Stimulated activated CD4-positive, alpha-beta T cell treated with anti-CD3 and anti-CD28 coated beads, Interleukin-12 subunit alpha, Interleukin-12 subunit beta, amount 100 ng/mL, for 48 hours (primary cell): ENCODE measurements at places on chromosomes 2 and 18.

GRCh38 chr2:232382331-232383225, 4.0 kb downstream of the ALPP start:
- DNase-seq: no peak

- DNase-seq: no peak
These were observed 111.5 kb upstream of the UPP2 start for GRCh38 chr2:157990173-157990572.

GRCh38 chr2:24721470-24721869, 71.7 kb downstream of the PTRHD1 start:
- peak; percentile 25 for DNase-seq

DNA sequence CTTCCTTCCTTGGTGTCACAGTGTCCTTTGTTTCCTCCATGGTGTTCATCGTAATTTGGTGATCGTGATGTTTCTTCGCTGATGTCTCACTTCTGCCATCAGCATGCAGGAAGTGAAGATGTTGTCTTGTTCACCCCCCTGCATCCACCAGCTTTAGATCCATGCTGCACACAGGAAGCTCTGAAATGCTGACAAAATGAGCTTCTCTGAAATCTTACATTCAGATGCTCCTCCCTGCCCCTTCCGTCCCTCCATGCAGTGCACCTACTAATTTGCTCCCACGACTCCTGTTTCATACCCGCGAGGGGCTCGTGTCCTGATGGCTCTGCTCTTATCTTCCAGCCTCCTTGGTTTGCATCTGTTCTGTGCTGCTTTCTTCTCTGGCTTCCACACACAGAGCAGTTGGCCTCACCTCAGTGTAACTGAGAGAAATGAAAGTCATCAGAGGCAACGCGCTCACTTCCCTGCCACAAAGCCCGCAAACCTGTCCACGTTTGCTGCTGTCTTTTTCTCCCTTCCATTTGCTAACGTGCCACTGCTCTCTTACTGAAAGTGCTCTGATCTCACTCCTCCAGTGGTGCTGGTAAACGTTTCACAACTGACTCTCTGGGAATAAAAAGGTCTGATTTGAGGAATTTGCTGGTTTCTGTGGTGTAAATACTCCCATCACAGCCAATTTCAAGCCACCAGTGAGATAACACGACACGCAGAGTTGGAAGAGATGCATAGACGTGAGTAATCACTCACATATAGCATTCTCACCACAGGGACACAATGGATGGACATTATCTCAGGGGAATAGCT, 41.0 kb upstream of the MGAT4A start:
- peak; percentile 30 for DNase-seq

GRCh38 chr2:241657786-241658254, 20.3 kb downstream of the ATG4B start:
- DNase-seq: no peak

GRCh38 chr2:195639238-195639858, 17.7 kb upstream of the SLC39A10 start:
- DNase-seq: no peak

GRCh38 chr18:32553640-32554365, 83.1 kb upstream of the GAREM1 start:
- DNase-seq: no peak

GRCh38 chr2:239024226-239024625, 176.3 kb downstream of the TWIST2 start:
- no peak for DNase-seq

GRCh38 chr2:88709181-88709631, 17.7 kb downstream of the RPIA start:
- no peak for DNase-seq

DNA sequence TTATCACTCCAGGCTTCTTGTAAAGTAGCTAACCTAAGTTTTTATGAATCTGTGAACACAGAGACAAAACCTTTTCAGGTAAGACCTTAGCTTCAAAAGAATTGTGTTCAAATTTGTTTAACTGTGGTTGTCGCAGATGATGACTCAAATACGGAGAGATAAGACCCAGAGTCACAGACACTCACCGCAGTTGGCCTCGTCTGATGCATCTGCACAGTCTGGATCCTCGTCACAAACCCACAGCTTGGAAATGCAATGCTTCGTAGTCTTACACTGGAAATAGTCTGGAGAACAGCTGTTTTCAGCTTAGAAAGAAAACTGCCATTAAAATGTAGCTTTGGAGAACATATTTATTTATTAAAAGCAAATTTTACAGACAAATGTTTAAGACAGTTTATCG, 1662.1 kb upstream of the NXPH2 start:
- DNase-seq: no peak

GRCh38 chr2:219633276-219634065, 6.0 kb downstream of the SLC4A3 start:
- no peak for DNase-seq

DNA sequence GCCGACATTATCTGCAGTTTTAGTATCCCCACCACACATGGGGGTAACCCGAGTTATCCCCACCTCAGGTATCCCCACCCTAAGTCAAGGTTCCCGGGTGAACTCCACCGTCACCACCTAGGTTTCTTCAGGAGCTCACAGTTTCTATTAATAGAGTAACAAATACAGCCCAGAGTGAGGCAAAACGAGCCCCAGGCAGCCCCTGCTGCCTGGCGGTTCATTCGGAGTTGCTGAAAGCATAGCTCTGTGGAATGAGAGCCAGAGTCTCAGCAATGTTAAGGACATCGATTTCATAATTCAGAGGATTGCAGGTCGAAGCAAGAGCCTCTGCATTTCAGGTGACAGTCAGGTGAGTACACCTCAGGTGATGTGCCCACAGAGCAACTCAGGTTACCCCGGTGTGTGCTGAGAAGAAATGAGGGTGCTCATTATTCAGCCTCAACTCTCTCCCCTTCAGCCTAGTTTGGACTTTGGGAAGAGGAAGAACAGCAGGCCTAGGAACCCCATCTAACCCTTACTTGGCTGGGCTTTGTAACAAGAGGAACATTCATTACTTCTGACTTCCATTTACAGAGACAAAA, 10.7 kb downstream of the SATB2 start:
- no peak for DNase-seq

- DNase-seq: no peak
These were observed 488.5 kb upstream of the NRP2 start for GRCh38 chr2:205193836-205194228.

DNA sequence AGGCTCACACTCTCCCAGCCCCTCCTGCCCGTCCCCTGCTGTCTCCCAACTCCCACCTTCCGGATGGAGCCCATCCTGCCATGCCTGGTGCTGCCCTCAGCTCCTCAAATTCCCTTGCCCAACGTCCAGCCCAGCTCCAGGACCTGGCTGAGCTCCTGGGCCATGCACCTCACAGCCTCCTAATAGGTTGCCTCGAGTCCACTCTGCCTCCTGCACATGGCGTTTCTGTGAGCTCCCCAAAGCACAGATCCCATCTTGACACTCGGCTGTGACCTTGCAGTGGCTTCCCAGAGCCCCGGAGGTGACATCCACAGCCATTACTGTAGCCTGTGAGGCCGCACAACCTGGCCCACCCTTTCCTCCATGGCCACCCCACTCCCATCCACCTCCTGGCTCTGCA, 191.9 kb upstream of the SALL3 start:
- DNase-seq: no peak

DNA sequence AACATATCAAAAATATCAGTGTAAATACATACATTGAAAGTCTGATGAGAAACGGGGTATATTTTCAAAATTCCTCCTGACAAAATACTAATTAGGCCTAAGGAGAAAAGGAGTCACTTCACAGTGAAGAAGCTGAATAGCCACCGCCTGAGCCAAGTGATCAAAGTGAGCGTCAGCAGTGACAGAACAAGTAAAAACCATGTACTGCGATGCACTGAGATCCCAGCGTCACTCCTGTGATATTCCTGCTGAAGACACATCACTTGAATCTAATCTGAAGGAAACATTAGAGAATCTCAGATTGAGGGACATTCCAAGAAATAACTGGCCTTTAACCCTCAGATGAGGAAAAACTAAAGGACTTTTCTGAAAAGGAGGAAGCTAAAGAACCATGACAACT, 285.3 kb downstream of the EN1 start:
- no peak for DNase-seq

- DNase-seq: no peak
These were observed 116.8 kb downstream of the NDUFA10 start for GRCh38 chr2:239908308-239908707.

DNA sequence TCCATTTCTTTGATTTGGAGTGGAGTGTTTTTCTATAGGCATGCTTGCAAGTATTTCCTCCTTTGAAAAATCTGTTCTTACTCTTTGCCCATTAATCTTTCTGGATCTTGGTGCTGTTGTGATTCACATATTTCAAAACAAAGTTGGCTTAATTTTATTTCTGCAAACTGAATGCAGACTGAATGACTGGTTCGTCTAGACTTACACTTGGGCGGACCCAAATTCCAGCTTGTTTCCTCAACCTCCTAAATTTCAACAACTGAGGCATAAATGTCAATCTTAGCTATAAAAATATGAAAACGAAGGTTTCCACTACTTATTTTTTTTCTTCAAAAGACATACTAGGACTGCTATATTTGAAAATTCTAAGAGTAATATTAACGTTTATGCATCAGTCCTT, 59.0 kb downstream of the ANKRD44 start:
- DNase-seq: no peak

DNA sequence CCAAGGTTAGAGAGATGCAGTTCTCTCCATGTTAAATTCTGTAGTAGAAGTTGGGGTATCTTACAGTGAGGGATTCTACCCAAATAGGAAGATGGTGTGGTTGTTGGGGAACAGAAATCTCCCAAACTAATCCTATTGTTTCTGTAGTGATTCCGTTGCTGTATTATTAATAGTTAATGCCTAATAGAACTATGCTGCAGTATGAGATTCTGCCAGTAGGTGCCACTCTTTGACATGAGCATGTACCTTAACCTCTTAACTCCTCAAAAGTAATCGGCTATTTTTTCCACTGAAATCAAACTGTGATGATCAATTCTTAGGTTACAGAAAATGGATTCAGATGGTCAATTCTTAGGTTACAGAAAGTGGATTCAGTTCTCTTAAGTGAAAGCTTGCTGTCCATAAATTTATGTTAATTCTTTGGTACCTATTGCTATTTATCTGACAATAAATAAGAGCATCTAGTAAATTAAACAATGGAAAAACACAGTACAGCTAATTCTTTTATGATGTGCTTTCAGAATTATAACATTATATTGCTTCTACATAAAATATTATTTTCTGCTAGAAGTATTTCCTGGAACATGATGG, 97.9 kb upstream of the DLX2 start:
- no peak for DNase-seq

DNA sequence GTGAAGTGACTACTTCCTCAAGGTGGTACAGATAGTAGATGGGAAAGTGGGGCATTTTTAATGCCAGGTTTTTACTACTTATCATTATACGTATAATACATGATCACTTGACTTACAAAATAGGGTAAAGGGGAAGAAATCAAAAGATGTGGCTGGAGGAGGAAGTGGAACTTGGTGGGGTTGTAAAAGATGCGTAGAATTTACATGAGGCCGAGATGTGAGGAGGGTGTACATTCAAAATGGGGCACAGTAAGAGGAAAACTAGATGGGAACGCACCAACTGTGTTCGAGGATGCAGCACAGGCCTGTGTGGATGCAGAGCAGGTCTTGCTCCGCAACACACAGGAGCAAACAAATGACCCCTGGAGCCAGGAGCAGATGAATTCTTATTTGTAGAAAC, 403.3 kb downstream of the TXNL1 start:
- no peak for DNase-seq

GRCh38 chr2:119808516-119809147, 48.9 kb downstream of the PTPN4 start:
- DNase-seq: no peak

DNA sequence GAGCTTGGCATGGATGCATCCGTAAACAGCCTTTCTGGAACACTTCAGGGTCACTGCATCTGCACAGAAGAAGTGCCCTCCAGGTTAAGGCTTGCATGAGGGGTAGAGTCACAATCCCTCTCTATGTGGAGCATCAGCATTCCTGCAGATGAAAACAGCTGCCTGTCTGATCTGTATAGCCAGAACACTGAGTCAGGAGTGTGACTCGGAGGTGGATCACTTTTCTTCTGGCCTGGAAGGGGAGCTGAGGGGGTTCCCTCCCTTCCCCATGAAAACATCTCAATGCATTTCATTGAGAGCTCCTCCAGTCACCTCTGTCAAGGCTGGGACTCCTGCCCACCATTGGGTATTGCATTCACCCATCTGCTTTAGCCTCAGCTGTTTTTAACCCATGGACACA, 72.5 kb upstream of the SERPINE2 start:
- DNase-seq: no peak

GRCh38 chr2:165743442-165743841, 50.6 kb downstream of the GALNT3 start:
- DNase-seq: no peak

GRCh38 chr18:24027156-24027827, 12.7 kb downstream of the TTC39C start:
- no peak for DNase-seq

DNA sequence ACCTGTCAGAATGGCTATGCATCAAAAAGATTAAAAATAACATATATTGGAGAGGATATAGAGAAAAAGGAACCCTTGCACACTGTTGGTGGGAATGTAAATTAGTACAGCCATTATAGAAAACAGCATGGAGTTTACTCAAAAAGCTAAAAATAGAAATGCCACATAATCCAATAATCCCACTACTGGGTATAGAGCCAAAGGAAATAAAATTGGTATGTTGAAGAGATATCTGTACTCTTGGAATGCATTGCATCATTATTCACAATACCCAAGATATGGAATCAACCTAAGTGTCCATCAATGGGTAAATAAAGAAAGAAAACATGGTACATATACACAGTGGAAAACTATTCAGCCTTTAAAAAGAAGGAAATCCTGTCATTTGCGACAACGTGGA, 77.2 kb downstream of the C1D start:
- no peak for DNase-seq

DNA sequence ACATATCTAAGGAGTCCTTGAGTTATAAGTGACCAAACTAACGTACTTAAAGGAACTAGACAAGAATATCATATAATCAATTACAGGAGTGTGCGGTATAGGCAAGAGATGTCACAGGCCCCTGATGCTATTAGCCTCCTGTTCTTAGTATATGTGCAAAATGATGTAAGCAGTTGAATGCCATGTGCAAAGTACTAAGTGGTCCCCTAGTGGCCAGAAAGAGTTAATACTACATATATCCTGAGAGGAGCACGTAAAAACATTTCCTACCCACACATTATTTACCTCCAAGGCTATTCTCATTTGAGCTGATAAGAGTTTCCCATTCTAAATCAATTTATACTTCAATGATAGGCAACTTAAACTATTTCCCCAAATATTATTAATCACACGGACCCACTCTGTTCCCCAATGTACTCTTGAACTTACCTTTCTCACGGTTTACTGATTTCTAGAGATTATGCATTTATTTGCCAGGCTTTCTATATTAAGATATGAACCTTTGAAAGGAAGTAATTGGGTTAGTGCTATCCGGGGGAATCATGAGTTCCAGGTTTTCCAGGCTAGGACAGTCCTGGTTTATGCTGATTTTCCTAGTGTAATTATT, 158.0 kb upstream of the KLHL14 start:
- no peak for DNase-seq

GRCh38 chr2:46097714-46098480, 199.3 kb upstream of the EPAS1 start:
- DNase-seq: no peak
